T-helper 2 cell treated with Interferon-gamma antibody and Interleukin-4, amounts not matched to agents 5 μg/mL and 100 μg/mL, for 36 hours (primary cell): ENCODE measurements at places on chromosomes 12 and 14.

GRCh38 chr12:57521525-57522010 is 1.1 kb upstream of the MBD6 start:
- peak; percentile 27 for DNase-seq

GRCh38 chr12:123148223-123148622 is 2.7 kb downstream of the PITPNM2 start:
- no peak for DNase-seq

- DNase-seq: peak; percentile 13
Observed at GRCh38 chr12:38771871-38772270, 133.5 kb downstream of the CPNE8 start.

DNA sequence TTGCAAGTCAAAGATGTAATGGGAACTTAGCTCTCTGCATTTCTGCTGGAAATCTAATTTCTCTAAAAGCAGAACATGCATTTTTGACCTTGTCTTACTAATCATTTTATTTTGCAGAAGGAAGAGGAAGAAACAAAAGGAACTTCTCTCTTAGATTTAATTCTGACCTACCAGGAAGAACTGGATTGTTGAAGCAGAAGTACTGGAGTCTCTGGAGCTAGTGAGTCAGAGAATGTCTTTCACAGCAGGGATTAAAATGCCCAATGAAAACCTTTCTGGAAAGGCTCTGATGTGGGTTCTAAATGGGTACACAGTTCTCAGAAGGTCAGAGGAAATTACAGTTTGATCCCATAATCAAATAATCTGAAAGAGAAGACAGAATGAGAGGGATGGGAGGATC is 70.8 kb upstream of the GNG2 start:
- no peak for DNase-seq

DNA sequence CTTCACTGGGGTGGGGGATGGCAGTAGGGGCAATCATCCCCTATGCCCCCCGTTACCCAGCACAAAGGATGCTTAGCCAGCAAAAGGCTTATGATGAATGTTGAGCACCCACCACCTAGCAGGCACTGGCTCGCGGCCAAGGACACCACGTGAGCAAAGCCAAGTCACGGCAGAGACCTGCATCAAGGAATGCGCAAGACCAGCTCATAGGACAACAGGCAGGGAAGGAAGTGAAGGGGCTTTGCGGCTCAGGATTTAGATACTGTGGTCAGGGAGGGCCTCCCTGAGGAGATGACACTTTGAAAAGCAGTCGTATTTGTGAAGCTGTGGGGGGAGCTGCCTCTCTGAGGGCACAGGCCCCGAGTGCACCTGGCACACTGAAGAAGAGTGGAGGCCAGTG is 32.8 kb downstream of the SH2B3 start:
- DNase-seq: no peak

DNA sequence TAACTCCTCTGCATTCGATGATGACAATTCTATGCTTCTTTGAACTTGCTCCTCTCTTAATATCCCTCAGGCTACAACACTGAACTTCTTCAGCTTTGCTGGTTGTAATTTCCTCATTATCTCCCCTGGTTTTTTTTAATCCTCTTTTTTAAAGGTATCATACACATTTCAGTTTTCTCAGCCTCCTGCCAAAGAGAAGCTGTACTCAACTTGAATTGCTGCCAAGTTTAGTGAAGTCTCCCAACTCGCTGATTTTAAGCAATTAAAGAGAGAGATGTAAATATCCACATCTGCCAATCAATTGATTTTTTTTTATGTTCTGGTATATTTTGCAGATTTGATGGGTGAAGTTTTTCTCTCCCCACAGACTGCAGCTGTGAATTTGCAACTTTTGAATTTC is 817.8 kb downstream of the GALC start:
- DNase-seq: no peak

DNA sequence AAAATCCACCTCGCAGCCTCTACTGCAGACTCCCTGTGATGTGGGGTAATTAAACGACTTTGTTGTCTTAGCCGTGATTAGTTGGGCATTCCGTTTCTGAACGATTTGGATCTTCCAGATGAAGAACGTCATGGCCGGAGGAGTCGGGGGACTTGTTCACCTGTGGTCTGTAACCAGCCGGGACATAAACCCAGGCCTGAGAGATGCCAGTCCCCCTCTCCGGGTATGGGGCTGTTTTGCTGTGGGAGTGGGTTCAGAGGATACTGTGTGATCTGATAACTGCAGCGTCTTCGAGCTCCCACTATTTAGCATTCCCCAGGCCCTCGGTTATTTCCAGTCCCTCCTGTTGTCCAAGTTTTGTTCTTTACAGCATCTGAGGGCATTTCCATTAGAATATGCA is 96.1 kb downstream of the PIWIL1 start:
- no peak for DNase-seq

DNA sequence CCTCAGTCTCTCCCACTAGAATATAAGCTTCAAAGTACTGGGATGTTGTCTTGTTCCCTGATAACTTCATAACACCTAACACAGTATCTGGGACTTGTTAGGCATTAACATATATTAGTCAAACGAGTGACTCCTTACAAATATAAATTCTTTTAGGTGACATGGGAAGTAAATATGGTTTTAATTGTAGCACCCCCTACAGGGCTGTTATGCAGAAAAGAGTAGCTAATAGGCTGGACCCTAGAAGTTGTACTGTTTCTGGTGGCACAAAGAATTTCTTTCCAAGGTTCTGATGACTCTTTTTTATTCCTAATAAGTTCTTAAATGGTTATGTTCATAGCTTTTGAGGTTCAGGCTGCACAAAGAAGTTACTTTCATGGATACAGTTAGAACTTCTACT is 29.8 kb downstream of the GPATCH2L start:
- DNase-seq: no peak

- no peak for DNase-seq
Observed at GRCh38 chr14:93937519-93937918, 10.4 kb downstream of the FAM181A start.

GRCh38 chr12:49534731-49535278 is 4.0 kb upstream of the KCNH3 start:
- DNase-seq: no peak

- DNase-seq: no peak
Observed at GRCh38 chr12:57237596-57237931, 8.1 kb downstream of the SHMT2 start.

DNA sequence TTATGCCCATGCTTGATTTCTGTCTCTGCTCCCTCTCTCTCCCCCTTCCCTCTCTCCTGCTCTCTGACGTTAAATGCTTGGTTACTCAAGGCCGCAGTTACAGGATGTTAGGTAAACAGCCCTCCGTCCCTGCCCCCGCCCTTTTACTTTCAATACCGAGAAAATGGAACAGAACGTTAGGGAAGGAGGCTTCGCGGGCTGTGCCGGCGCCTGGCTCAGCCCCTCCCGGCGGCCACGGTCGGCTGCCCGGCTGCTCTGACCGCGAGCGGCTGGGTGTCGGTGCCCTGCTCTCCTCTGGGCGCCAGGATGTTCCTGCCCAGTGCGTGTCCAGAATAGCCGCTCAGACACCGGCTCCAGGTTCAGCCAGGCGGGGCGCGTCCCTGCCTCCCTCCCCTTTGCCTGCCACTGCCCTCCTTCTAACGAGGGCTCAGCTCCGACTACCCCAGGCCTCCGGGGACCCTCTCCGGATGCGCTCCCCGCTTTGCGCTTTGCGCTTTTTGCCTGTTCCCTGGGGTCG is 166.1 kb downstream of the ADCK1 start:
- DNase-seq: peak; percentile 30

DNA sequence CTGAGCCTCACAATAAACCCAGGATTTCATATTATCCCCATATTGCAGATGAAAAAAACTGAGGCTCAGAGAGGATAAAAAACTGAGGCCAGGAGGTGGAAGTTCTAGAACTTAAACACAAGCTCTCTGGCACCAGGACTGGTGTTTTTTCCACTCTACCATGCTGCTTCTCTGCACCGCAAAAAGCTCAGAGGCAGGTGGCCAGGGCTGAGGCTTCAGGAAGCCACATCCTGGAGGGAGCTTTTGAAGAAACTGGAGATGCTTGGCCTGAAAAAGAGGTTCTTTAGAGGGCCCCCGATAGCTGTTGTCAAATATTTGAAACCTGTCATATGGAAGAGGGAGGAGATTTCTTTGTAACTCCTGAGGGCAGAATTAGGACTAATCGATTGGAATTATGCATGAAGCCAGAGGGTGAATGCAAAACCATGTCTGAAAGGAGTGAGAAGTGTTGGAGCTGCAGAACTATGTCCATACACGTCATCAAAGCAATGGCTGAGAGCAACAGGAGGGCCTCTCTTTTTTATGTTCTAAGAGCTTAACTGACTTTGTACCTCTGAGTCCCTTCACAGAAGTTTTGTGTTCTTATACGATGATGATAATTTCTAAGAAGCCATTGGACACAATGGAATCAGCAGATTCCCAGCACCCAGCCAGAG is 448.6 kb downstream of the FUT8 start:
- DNase-seq: no peak

DNA sequence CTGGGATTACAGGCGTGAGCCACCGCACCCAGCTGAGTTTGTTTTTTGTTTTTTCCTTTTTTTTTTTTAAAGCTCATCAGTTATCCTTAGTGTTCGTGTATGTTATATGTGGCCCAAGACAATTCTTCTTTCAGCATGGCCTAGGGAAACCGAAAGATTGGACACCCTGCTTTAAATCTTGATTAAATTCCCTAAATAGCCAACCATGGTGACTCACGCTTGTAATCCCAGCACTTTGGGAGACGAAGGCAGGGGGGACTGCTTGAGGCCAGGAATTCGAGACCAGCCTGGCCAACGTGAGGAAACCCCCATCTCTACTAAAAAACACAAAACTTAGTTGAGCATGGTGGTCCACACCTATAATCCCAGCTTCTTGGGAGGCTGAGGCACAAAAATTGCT is 131.1 kb downstream of the MED13L start:
- DNase-seq: no peak

DNA sequence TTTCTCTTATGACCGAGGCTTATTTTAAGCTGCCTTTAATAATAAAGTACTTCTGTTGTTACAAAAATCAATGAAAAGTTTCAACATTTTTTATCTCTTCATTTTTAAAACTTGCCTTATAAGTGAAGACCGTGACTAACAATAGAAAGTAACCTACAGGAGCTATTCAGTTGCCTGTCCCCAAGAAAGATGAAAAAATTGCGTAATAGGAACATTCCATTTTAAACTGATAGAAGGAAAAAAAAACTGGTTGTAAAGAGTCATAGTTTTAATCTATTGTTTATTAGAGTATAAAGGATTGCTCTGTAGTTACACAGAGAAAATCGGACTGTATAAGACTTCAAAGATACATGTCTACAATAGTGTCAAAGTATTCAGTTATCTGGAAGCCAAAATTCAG is 83.3 kb downstream of the DAAM1 start:
- DNase-seq: no peak

- DNase-seq: no peak
Observed at GRCh38 chr14:70020352-70021170, 141.3 kb downstream of the SMOC1 start.

DNA sequence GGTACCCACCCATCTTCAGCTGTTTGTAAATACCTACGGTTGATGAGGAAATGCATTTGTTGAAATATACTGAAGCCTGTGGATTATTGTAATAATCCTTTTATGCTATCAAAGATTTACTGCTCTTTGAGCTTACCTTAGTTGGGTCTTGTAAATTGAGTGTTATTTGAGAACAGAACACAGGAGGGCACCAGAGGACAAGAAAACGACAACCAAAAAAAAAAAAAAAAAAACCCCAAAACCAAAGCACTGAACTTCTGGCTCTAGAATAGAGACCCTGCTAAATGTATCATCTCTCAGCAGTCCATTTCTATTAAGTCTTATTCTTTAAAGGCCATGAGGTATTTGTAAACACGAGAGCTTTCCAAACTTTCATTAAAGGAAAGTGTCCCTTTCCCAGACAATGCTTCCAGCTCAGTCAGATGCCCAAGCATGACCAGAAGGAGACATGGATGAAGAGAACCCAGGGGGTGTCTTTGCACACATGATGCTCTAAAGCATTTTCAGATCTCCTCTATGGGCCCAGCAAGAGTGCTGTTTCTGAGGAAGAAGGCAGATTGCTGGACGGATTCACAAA is 763.9 kb downstream of the NRXN3 start:
- no peak for DNase-seq

DNA sequence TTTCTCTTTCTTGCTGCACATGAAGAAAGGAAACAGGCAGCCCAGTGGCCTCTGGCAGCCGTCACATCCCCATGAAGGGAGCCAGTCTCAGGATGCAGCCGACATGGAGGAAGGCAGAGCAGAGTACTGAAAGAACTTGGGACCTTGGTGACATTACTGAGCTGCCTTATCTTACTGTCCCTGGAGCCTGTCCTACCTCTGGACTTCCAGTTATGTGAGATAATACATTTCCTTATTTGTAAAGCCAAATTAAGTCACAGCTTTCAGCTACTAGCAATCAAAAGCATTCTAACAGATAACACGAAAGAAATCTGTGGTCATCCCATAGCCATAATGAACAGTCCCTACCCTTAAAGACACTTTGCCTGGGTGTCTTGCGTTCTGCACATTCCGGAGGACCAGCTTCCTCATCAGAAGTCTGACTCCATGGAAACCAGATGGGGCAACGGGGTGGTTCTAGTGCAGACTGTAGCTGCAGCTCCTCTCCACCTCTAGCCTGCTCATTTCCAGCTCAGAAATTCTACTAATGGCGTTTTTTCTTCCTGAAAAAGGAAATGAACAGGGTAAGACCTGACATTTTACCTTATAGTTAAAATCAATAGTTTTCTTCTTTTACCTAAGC is 7.8 kb upstream of the EGLN3 start:
- DNase-seq: no peak

DNA sequence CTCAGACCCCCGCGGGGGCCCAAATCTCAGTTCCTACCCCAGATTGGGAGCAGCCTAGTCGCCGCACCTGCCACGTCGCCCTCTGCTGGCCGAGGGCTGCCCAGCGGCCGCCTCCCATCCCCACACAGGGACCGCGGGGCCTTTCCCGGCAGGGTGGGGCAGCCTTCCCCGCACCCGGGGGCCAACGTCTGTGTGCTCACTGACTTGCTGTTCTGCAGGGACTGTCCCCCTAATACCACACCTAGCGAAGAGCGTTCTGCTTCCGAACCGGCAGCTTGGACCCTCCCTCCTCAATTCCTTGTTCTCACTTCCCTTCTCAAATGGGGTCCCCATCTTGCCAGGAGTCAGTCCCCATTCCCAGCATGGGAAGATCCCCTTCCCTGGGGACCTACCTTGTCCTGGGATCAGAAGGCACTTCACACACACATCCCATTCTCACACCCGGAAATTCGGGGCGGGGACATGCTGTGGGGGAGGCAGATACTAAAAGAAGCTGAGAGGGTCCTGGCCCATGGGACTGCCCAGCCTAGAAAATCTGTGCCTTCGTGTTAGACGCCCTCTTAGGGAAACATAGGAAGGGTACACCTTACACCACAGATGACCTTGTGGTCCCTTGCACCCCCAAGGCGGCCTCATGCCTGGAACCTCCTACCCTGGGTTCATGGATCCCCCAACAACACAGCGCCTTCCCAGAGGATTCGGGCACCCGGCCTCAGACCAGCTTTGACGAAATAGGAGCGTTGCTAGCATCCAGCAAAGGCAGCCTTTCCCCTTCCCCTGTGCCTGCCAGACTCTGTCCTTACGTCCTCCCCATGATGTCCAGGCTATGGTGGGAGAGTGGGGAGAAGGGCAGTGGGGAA is 16.4 kb downstream of the ACVRL1 start:
- DNase-seq: peak; percentile 31

- DNase-seq: no peak
Observed at GRCh38 chr14:102985665-102986064, 63.2 kb downstream of the AMN start.

GRCh38 chr12:6093764-6094163 is 30.7 kb downstream of the VWF start:
- DNase-seq: no peak
